GM18507 (cell line): ENCODE measurements at places on chromosomes 2 and 18.

DNA sequence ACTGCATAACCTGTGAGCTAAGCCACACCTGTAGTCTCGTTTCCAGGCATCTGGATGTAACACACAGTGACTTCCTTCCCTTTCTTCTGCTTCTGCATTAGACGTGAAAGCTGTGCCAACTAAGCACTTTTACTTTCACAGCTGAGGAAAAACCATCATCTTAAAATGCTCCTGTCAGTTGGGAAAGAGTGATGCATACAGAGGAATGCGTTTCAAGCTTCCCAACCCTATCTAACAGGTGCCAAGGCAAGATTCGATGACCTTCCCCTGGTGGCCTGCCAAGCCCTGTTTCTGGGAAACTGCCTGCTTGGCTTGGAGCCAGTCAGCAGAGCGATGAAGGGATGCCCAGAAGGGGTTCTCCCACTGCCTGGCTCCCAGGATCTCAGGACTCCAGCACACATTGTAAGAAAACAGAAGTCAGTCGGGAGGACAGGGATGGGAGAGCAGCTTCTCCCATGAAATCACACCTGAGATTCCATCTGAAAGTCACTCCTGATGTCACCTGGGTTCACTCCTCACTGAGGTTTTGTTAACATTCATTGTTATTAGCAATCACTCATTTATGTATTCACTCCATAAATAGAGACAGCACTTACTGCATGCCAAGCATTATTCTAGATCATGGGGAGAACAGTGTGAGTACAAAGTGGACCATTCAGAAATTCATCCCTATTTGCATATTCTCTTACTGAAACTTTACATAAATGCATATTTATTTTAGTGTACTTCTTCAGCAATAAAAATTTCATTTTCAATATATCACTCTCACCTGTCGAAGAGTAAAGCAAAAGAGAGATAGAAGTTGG lies 64.1 kb downstream of the DTNA start:
- DNase-seq = no peak

GRCh38 chr2:104851291-104852089 lies 2.4 kb upstream of the POU3F3 start:
- DNase-seq = no peak

- no peak for DNase-seq
Measured at GRCh38 chr2:240326886-240327285, 108.6 kb upstream of the GPC1 start.

DNA sequence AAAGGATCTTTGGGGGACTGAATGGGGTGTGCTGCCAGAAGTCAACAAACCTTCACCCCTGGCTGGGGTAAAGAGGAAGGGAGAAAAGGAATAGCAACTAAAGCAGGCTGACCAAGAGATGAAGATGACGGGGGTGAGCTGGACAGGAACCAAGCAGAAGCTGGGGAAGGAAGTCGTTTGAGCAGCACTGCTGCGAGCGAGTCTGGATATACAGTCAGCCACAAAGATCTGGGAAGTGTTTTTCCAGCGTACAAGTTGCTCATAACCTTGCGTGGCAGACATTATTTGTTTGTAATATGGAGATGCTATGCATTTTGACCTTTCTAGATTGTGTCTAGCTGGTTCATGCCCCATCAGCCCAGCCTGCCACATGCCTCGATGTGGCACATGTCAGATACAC lies 71.2 kb downstream of the EIF2AK3 start:
- DNase-seq = no peak

DNA sequence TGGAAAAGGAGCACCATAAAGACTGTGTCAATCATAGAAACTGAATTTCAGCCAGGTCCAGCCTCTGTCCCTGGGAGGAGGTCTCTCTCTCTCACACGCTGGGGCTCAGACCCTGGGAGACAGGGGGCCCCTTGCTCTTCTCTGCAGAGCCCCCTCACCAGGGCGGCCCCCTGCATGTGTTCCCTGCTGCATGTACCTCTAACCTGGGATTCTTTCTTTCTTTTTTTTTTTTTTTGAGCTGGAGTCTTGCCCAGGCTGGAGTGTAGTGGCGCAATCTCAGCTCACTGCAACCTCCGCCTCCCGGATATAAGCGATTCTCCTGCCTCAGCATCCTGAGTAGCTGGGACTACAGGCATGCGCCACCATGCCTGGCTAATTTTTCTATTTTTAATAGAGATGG lies 46.5 kb downstream of the TPO start:
- no peak for DNase-seq

DNA sequence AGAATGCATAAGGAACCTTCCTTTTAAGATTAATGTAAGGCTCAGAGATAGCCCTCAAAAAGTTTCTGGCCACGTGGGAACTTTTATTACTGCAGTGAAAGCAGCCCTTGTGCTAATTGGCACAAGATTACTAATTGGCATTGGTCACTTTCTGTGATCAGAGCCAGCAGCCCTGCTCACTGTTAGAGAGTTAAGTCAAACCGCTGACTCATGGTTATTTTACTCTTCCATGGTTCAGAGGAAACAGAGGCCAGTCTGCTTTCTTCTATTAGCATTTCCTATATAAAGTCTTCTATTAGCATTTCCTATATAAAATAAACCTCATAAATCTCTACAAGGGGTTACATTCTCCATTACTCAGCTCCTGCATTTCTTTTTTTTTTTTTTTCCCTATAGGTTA lies 1.5 kb upstream of the SLC35G4 start:
- no peak for DNase-seq

DNA sequence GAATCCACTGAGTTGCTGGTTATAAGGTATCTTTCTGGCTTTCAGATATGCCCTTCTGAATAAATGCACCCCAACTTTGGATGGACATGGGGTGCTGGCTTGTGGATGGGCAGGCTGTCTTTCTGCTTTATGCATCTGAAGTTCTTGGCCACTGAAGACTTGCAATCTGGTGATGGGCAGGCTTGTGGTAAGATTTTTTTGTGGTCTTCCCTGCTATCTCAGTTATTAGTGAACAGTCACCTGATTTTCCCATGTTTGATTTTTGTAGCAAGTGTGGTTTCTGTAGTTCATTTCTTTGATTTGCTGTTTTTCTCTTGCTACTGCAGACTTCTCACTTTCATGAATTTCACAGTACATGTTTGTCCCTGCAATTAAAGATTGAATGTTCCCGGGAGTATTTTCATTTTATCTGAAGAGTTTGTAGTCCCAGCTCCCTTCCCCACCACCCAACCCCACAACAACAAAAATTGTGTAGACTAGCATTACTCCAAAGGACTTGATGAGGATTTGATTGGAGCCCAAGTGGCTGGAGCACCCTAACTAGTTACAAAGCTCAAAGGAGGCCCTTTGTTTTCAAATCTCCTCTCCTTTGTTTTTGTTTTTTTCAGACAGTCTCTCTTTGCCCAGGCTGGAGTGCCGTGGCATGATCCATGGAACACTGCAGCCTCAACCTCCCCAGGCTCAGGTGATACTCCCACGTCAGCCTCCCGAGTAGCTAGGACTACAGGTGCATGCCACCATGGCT lies 63.6 kb upstream of the MGAT5 start:
- no peak for DNase-seq

DNA sequence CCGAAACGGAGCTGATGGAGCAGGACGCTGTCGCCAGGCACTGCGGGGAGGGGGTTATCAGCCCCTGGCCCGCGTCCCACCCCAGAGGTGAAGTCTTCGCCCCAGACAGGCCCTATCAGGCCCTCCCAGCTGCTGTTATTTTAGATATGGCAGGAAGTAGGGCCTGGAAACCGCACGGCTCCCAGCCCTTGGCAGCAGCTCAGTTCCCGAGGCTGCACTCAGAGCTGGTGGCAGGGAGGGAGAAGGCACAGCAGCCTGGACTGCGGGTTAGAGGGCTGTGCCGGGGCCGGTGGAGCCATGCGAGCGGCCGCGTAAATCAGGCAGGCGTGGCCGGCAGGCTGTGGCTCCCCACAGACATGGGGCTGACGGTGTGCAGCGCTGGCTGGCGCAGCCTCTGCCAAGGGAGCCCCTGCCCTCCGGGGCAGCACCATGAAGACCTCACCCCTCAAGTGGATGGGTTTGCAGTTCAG lies 111.4 kb downstream of the NFATC1 start:
- DNase-seq = no peak

- DNase-seq = no peak
Measured at GRCh38 chr2:232502911-232503808, 15.5 kb upstream of the ECEL1 start.

DNA sequence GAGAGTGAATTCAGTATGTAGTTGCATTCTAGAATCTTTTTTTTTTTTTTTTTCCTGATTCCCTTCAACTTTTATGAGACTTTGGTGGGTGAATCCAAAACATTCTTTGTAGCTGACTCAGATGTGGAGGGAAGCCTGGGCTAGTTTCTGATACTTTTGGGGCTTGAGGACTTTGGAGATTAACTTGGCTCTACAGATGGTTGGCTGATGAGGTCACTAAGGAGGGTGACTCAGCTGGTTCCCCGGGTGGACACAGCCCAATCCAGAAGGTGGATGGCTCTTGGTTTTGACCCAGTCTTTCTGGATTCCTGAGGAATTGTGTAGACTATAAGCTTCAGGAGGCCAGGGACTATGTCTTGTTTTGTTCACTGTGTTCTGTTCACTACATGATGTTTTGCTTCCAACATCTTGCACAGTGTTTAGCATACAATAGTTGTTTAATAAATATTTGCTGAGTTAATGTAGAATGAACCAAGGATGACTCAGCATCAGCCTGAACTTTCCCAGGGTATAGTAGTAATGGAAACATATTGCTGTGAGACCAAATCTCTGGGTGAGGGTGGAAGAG lies 30.5 kb downstream of the LAMA3 start:
- DNase-seq = no peak

GRCh38 chr18:58194028-58194427 lies 150.0 kb downstream of the NEDD4L start:
- no peak for DNase-seq

DNA sequence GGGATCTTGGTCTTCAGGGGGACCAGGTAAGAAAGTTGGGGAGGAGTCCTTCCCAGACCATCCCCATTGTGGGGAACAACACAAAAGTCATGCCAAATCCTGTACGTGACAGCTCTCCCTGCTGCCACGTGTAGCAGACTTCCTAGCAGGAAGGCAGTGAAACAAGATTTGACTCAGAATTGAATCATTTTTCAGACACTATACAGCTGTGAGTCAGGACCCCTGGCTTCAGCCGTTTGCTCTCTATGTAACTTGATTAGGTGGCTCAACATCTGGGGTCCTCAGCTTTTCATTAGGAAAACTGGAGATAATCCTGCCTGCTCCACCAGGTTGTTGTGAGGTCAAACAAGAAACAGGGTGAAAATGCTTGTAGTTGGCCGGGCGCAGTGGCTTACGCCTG lies 32.9 kb upstream of the PDCL3 start:
- no peak for DNase-seq

DNA sequence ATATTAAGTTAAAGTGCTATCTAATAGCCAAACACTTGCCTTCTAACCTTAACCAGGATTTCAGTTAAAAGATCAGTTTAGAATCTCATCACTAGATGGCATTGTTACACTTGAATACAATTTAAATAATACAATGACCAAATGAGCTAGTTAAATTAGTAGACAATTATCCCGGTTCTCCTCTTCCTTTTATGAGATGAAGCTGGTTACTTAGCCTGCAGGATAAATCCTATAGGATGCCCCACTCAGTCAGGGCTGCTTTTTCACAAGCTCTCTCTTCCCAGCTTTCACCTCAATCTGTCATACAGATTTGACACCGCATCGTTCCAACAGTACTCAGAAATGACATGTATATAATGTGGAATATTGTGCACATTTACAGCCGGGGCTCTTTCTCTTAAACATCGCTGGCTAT lies 678.8 kb downstream of the KCNJ3 start:
- DNase-seq = no peak

- DNase-seq = no peak
Measured at GRCh38 chr2:109382951-109383350, 230.8 kb downstream of the SEPTIN10 start.
